ENCODE measurements at places on chromosomes 16 and 17.

- DNase-seq = no peak
Observed at GRCh38 chr17:81962499-81963441, 1.8 kb upstream of the NOTUM start.

- no peak for DNase-seq
Observed at GRCh38 chr17:39161962-39162361, 4.0 kb downstream of the ARL5C start.

- DNase-seq = no peak
Observed at GRCh38 chr16:8795091-8795490, 2.3 kb downstream of the TMEM186 start.

DNA sequence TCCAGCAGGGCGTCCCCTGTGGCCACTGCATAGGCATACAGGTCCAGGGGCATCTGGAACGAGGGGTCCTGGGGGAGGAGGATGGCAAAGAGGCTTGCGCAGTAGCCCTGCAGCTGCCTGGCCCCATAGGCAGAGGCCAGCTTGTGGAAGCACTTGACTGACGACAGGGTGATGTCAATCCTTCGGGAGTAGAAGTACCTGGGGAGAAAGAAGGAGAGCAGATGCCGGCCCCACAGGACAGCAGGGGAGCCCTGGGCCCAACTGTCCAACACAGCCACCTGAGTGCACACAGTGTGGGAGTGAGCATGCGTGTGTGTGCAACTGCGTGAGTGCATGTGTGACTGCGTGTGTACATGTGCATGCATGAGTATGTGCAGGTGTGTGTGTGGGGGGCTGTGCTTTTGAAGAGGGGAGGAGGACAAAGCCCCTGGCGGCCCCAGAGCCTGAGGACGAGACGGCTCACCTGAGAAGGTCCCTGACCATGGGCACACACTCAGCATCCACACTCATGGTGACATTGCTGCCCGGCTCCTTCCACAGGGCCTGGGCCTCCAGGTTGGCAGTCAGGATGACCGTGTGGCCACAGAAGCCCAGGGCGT lies 7.1 kb downstream of the LGALS3BP start:
- DNase-seq = no peak

DNA sequence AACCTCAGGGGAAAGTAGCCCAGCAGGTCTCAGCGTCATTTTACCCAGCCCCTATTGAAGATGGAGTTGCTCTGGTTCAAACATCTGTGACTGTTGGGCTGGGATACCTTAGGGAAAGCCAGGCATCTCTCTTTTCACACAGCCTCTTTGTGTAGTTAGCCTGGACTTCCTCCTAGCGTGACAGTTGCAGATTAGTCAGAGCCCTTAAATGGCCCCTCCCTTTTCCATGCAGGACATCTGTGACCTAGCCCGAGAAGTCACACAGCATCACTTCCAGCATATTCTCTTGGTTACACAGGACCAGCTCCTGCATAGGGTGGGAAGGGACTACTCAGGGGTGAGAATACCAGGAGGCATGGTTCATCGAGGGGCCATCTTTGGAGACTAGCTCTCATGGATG lies 375.0 kb upstream of the RBFOX1 start:
- no peak for DNase-seq

GRCh38 chr17:44541884-44542581 lies 15.3 kb upstream of the FZD2 start:
- DNase-seq = no peak

GRCh38 chr17:77433385-77434135 lies 292.8 kb downstream of the SEC14L1 start:
- DNase-seq = no peak
